Fibroblast of the aortic adventitia (primary cell): ENCODE measurements at places on chromosomes 1 and 21. TPM values are rescaled to one million over a fixed set of nuclear protein-coding genes. Genes with fewer than 3 reads are reported as not detected.

PKN2 gene
- total RNA-seq = 40.1 and 58.8 TPM in 2 replicates

DNA sequence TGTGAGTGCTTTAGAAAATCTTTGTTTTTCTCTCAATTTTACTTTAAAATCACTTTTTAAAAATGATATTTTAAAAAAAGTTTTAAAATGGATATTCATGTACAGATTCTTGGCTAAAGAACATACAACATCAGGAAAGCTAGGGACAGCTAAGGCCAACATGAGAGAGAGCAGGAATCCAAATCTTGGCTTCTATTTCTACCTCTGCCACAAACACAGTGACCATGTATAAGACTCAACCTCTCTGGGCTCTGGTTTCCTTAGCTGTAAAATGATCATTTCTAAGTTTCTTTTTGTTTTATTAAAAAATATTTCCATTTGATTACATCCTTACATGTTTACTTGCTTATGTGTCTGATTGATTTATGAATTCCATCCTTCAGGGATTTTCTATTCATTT is 1.2 kb downstream of the VCAM1 start:
- no peak for DNase-seq

DNA sequence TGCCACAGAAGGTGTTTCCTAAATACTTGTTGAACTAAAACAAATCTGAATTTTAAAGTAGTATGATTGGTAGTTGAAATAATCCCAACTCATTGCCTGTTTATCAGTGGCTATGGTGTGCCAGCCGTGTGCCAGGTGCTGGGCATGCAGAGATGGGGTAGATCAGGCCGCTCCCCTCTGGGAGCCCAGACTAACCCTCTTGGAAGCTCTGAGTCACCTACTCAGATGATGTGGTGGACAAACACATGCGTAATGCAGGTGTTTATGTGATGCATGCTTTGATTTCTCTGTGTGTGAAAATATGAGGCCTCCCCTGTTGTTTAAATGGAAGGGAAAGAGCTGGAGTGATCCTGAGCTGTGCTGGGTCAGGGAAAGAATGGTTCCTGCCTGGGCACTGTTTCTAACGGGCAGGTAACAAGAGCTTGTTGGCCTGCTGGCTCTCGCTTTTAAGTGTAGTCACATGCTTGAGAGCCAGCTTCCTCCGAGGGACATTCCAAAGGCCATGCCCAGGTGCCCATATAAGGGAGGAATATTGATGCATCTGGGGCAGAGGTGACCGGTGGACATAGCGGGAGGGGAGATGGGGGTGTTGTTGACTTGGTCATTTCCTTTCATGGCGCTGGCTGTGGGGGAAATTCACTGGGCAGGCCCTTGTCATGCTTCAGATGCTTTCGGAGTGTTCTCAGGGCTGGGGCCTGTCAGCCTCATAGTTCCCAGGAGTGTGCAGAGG is 10.2 kb downstream of the MFN2 start:
- no peak for DNase-seq

- DNase-seq = peak; percentile 48
Measured at GRCh38 chr1:240515505-240515904, 96.5 kb downstream of the GREM2 start.

- DNase-seq = no peak
Measured at GRCh38 chr1:17089506-17089905, 29.7 kb downstream of the PADI2 start.

CCDC185 gene
- not detected in 2 replicates for total RNA-seq

DNA sequence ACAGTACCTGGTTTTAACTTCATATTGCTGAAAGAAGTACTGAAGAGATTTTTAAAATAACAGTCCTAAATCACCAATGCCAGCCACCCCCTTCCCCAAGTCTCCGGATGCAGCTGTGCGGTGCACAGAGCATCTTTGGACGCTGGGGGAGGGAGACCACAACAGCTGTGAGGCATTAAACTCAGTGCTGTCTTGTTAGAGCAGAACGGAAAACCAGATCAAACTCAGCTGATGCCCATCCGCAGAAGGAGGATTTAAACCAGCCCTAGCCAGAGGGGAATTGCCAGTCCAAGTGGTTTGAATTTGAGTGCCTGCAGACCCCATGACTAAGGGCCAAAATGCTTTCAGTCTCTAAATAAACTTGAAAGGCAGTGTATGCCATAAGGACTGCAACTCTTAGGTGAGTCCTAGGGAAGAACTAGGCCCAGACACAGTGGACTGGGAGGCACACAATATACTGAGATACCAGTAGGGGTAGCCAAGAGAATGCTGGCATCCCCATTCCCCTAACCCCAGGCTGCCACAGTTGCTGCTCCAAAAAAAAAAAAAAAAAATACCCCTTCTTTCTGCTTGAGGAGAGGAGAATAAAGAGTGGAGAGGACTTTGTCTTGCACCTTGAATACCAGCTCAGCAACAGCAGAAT is 576.2 kb downstream of the NEGR1 start:
- no peak for DNase-seq

KRTAP19-4 gene
- not detected in 2 replicates for total RNA-seq

GRCh38 chr1:38077523-38078147 is 31.0 kb upstream of the POU3F1 start:
- peak; percentile 17 for DNase-seq

- DNase-seq = no peak
Measured at GRCh38 chr1:48552903-48553606, 81.1 kb upstream of the SPATA6 start.

DNA sequence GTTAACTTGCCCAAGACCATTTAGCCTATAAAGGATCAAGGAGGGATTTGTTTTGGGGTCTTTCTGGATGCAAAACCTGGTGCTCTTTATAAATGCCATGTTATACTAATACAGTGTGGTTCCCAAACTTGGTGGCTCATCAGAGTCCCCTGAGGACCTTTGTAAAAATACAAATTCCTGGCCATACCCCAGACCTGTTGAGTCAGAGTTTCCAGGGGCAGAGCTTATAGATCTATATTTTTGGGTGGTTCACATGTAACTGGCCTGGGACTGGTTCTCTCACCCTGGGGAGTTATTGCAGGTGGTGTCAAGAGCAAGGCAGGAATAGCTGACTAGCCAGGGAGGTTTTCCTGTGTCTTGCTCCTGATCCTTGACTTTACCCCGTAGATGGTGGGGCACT is 136.9 kb upstream of the HNRNPU start:
- peak; percentile 34 for DNase-seq

GRCh38 chr1:161313554-161314200 is 504 bp upstream of the SDHC start:
- no peak for DNase-seq

GNG4 gene
- not detected in 2 replicates for total RNA-seq

DNA sequence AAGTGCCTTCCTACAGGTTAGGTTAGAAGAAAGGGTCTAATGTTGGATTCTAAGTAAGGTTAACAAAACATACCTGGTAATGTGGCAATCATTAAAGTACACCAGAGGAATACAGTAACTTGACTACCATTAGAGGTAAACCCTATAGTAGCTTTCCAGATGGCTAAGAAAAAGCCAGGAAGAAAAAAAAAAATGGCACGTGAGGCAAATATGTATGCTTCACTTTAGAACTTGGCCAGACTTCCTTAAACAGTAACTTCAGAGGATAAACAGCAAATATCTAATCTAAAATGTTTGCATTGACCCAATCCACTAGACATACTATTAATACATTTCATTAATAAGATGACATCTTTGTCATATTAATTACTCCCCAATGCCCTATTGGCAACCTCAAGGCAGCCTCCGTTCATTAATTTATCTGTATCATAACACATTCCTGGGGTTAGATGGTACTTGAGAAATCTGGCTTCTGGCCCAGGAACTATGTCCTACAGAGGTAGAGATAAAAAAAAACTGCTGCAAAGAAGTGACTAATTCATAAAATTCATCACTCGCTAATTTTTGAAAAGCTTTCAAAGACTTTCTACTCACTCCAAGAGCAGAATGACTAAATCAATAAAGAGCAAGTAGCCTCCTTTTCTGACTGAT is 5.8 kb downstream of the DCAF8 start:
- peak; percentile 80 for DNase-seq

- no peak for DNase-seq
Measured at GRCh38 chr1:214146523-214146922, 134.4 kb upstream of the SMYD2 start.

DNA sequence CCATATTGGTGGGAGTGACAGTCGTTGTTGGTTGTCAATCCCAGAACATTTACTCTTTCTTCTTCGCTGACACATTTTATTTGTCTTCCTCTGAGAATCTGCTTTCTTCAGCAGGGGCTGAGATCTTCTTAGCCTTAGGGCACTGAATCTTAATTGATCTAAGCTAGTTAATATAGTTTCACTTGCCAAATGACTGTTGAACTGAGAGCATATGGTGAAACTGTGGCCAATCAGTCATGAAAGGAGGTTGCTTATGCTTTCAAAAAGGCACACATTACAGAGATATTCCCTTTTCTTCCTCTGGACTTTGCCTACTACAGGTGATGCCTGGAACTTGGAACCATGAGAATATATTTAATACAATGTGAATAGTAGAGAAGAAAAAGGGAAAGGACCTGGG is 60.0 kb upstream of the KIAA0040 start:
- no peak for DNase-seq

DNA sequence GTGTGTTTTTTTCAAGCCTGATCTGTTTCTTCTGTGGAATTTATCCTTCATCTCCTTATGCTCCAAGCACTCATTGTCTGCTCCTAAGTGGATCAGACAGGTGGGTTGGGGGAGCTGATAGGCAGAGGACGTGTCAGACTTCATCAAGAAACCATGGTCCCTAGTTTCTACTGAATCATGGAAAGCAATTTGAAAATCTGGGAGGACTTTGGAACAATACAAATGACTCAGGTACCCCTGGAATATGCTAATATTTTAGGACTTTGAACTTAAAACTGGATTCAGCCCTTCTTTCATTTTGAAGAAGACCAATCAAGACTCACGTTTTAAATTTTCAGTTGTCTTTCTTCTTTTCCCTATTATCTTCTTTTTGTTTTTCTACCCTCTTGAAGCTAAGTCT is 7.7 kb downstream of the ABCG1 start:
- DNase-seq = no peak

- peak; percentile 61 for DNase-seq
Measured at GRCh38 chr21:17402937-17403336, 109.9 kb upstream of the CXADR start.

GRCh38 chr21:31592516-31592915 is 67.0 kb upstream of the SOD1 start:
- no peak for DNase-seq

ARMH1 gene
- 0.41 and 1.7 TPM in 2 replicates for total RNA-seq

DNA sequence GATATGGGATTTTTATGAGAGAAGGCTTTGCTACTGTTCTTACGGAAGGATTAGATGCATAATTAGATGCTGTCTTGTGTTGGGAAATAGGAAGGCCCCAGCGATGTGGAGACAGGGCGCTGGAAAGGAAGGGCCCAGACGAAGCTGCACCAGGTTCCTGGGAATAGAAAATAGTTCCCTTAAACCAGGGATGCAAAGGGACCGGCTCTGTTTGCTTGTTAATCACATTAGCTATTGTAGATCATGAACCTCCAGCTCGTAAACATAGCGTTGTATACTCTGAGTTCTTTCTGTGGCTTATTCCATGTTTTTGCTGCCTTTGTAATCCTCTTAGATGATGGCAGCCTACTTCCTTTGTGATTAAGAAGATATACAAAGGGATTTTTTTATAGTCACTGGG is 79.8 kb upstream of the COX20 start:
- DNase-seq = no peak

PIP5K1A gene
- 56.4 and 86.4 TPM in 2 replicates for total RNA-seq

DNA sequence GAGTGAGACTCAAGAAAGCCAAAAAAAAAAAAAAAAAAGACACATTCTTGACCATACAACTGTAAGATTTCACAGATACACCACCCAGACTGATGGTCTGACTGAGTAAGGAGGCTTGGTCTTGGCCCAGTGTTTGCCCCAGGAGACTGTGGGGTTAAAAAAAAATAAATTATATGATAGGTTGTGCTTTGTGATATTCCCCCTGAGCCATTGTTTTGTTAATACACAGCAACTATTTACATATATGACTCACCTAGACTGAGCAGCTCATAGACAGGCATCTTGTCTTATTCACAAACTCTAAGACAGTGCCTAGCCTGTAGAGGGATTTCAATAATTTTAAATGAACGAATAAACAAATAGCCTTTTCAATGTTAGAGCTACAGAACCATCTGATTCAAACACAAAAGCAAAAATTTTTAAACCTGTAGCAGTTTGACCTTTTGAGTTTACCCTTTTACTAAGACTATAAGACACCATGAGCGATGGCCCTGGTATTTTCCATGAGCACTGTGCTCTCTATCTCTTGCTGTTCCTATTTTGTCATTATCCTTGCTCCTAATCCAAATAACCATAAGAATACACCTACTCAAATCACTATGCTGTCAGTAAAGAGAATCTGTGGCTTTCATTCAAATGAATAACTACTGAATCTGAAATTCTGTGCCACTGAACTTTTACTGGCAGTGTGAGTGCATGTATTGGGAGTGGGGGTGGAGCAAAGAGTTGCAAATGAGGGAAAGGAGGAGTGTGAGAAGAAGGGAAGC is 199.4 kb upstream of the PTBP2 start:
- DNase-seq = peak; percentile 46

ZNF691 gene
- total RNA-seq = 7.2 and 7.4 TPM in 2 replicates

GRCh38 chr21:31195334-31196015 is 148.6 kb downstream of the TIAM1 start:
- no peak for DNase-seq

DNA sequence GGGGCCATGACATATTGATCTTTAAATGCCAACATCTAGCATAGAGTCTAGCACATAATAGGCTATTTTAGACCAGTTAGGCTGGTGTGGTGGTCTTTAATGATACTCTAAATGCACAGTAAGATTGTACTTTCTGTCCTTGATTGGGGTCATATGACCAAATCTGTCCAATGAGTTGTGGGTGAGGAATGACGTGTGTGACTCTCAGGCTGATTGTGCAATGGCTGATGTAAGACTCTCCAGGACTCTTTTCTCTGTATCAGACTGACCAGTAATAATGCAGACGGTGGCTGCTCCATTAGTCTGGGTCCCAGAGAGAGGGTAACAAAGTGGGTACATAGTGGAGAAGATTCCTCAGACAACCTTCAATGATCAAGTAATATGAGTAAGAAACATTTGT is 541.6 kb upstream of the CAMK1G start:
- peak; percentile 4 for DNase-seq

AADACL4 gene
- not detected in 2 replicates for total RNA-seq

GRCh38 chr1:78286686-78287085 is 204.1 kb upstream of the PTGFR start:
- peak; percentile 58 for DNase-seq

SSBP3 gene
- total RNA-seq = 7.7 and 11.7 TPM in 2 replicates
